ENCODE measurements at places on chromosomes 4 and X.

DNA sequence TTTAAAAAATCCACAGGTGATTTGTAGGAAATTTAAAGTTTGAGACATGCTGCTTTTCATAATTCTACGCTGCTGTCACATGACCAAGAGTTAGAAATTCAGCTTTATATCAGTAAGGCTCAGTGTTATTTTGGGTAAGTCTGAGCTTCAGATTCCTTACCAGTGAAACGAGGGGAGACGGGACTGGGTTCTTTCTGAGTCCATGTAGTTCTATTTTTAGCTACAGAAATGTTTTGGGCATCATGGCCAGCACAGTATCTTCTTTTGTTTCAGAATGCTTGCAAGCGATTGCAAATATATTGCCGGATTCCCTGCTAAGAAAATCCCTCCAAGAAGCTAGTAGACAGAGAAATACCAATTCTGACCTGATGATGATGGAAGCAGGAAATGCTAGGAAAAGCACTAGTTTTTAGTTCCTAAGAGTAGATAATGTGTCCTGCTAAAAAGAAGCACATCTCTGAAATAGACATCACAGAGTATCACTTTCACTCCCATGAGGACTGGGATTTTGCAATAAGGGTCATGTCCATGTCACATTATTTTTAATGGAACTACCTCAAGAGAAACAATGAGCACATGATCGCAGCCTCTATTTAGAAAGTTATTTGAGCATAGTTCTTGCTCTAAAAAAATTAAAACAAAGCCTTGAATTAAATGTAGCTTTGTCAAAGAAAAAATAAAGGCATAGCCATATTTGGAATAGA is 10.9 kb downstream of the ATP1B4 start:
- DNase-seq = no peak

DNA sequence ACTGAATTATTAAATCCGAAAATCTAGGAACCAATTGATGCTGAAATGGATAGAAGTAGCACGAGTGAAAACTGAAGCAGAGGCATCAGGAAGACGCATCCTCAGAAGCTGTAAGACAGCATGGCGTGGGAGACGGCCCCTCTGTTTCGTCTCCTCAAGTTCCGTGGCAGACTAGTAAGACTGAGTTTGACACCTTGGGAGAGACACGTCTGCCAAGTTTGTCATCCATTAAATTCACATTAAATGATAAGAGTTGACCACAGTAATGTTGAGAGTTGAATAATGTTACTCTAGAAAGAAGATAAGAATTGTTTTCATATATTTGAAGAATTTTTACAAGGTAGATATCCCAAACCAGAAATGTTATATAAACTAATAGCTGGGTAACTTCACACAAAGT is 736.1 kb upstream of the FRG1 start:
- no peak for DNase-seq

DNA sequence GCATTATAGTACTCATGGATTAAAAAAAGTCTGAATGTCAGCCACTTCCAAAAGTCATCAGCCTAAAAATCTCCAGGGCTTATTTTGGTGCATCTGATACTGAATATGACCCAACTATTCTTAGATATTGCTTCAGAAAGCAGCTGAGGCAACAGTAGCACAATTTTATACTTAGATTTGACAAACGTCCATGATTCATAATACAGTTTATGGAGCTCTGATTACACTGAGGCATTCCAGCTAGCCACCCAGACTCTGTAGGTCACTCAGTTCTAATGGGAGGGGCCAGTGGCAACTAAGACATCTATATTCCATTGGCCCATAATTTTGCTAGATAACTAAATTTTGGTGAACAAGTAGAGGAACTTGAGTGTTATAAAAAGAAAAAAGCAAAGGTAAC is 10.3 kb downstream of the SPATA4 start:
- no peak for DNase-seq

DNA sequence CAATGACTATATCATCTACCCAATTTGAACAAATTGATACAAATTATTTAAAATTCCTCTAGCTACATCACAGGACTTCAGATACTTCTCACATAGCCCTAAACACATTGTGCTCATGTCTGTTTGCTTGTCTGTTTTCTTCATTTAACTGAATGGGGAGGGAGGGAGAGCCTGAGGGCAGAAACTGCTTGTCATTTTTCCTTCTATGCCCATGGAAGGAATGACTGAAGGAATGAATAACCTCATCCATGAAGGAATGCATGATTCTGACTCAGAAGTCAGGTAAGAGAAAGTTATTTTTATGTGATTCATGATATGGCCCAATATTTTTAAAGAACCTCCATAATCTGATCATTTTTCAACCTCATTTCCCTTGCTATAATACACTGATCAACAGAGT is 418.0 kb upstream of the PITX2 start:
- no peak for DNase-seq

DNA sequence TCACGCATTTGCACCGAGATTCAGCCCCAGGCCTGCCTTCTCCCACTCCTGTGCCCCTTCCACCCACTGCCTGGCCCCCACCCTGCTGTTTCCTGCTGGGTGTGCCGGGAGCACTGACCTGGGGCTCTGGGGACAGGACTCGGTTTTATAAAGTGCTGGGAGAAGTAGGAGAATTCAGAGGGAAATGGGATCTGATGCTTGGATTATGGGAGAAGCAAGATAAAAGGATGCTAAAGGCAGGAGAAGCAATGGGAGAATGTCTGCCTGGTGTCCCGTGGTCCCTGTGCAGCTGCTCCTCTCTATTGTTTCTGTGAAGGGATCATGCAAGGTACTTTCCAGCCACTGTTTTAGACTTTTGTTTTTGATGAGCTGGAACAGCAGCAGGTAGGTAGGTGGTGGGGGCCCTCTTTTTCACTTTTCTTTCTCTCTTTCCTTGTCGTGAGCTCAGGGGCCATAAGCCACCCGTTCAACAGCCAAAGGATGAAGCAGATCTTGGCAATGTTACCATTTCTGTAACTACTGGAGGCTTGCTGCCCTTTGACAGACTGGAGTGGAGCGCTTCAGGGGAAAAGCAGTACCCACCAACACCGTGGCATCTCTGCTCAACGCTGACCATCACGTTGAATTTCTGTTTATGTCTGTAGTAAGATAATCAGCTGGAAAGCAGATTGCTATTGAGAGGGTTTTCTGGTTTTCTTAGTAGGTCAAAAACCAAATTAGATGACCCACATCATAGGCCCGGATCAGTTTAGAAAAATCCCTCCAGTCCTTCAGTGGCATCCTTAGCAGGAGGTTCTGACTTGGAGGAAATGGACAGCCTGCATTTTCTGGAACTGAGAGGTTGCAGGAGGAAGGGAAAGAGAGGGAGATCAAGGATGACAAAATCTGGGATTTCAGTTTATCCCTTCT is 63.8 kb upstream of the ENPP6 start:
- DNase-seq = no peak

- DNase-seq = no peak
These were observed 11.9 kb downstream of the AR start for GRCh38 chrX:67555578-67556203.

DNA sequence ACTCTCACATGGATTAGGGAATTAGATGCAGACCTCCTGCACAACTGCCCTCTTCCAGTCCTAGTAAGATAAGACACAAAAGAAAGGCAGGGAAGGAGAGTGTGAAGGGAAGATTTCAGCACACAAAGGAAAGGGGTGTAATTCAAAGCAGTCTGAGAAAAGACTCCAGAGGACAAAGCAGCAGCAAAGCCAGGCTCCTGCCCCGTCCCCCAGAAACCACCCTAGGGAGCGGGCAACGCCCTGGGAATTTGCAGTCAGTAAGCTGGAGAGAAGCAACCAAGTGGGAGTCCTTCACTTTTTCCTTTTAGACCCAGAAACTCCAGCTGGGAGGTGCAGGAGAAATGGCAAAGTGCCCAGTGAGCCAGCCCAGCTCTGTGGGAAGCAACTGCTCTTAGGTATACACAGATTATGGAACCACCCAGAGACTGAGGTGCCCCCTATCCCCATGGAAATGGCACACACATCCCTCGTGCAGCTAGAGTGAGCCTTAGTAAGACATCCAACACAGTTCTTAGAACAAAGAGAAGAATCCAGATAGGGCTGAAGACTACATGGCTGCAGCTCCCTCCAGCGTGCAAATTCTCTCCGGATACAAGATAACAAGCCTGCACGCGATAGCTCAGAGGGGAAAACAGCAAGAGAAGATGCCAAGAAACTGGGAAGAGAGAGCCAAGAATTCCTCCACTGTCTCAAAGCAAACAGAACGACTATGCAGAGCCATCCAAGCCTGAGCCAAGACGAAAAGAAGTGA is 26.5 kb upstream of the IRAK1 start:
- no peak for DNase-seq

GRCh38 chrX:129721870-129722269 is 16.9 kb upstream of the XPNPEP2 start:
- DNase-seq = no peak

- DNase-seq = no peak
These were observed 1777.8 kb upstream of the TENM3 start for GRCh38 chr4:180465364-180465763.

- DNase-seq = no peak
These were observed 10.3 kb downstream of the ADH6 start for GRCh38 chr4:99208719-99209075.

- DNase-seq = no peak
These were observed 565.7 kb downstream of the PPARGC1A start for GRCh38 chr4:23324021-23324690.

DNA sequence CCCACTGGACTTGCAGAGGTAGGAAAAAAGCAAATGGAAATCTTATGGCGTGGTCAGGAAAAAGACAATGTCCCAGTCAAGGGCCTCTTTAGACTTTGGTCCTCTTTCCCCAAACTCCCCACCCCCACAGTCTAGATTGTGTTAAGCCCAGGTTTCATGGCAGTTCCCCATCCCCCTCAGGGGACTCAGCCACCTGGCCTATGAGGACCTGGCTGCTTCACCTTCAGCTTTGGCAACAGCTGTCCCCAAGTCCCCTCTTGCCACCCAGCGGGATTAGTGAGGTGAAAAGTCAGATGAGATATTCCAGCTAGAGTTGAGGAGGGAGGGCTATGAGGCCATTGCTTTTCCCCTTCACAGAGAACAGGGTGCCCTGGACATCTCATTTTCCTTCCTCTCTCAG is 457 bp downstream of the RIPPLY1 start:
- DNase-seq = no peak

GRCh38 chrX:84187533-84188319 is at the start of gene RPS6KA6:
RPS6KA6 (minus strand) TSS chrX:84188199; CDS start chrX:84187899, 300 bp downstream.
- DNase-seq = peak; percentile 31

DNA sequence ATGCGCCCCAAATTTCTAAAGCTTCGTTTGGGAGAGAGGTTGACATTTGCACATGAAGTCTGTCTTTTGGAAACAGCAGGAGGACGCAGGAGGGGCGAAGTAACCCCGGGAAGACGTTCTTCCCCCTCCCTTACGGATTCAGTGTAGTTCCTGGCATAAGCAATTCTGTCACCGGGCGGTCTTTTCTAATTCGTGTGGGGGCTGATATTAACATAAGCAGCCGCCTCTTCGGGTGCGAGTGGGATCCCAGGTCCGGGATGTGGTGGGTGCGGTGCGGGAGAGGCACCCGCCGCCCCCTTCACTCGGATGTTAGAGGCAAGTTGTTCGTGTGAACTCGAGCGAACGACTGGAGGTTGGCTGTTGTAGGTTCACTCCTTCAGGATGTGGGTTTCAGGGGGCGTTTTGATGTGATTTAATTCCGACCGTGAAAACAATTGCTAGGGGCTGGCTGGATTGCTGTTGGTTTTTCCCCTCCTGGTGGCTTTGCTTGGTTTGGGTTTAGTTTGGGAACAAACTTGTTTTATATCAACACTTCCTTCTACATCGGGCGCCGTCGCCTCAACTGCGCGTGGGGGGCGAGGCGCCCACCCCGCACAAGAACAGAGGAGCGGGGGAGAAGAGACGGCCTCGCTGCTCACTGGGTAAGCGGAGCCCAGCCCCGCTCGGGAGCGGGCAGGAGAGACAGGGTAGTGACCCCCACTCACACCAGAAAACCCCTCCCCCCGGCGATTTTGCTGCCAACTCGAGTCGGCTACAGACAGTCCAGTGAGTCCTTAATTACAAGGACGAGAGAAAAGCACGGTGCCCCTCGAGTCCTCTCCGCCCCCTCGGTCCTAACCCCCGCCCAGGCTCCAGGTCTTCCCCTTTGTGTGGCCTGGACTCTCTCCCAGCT is 2.9 kb upstream of the LEF1 start:
- DNase-seq = peak; percentile 63

DNA sequence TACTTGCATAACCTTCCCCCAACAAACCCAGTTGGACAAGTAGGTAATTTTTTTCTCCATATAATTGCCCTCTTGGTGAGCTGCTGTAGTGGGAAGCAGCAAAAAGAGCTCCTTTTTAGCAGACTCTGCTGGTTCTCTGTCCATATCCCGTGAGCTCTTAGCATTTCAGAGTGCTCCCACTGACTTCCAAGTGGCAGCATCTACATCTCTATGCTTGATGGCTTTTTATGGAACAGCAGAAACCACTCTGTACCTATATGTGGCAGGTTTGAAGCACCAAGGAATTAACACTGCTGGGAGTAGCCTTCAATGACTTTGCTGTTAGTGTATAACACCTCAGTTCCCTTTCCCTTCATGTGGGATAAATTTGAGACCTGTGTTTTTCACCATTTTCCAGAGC is 168.4 kb upstream of the NHS start:
- no peak for DNase-seq

GRCh38 chr4:25621027-25621930 is 34.4 kb upstream of the SLC34A2 start:
- no peak for DNase-seq

DNA sequence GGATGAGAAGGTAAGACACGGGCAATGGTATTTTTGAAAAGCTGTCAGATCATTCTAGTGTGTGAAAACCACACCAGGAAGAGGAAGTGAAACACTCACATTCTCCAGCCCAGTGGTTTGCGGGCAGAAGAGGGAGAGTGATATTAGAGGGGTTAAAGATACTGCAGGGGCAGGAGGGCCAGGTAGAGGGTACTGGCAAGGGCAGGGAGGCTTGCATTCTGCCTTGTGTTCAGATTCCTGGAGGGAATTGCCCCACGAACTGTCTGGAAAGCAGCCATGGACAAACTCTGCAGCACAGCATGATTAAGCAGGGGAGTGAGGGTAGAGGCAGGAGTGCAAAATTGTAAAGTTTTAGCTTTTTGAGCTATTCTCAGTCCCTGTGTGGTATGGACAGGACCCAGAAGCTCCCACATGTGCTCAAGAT is 30.9 kb downstream of the NIPAL1 start:
- peak; percentile 55 for DNase-seq
